PC-3 (cell line): ENCODE measurements at places on chromosomes 12 and 14. TPM values are rescaled to one million over a fixed set of nuclear protein-coding genes. Genes with fewer than 3 reads are reported as not detected.

GRCh38 chr12:20547816-20548575, 147.1 kb upstream of the SLCO1C1 start:
- H3K27me3 ChIP-seq = 0 out of 2 replicates have a peak, but pooled peaks cover 4% of the 10 kb centered on the region

- no peak overlapping the region for H3K27ac ChIP-seq
- no peaks in the 10 kb centered on the region for H3K27me3 ChIP-seq
- no peak for DNase-seq
- H3K36me3 ChIP-seq = no peaks in the 10 kb centered on the region
- H3K4me1 ChIP-seq = no peaks in the 10 kb centered on the region
These were observed 41.1 kb downstream of the GPR19 start for GRCh38 chr12:12654691-12655460.

DNA sequence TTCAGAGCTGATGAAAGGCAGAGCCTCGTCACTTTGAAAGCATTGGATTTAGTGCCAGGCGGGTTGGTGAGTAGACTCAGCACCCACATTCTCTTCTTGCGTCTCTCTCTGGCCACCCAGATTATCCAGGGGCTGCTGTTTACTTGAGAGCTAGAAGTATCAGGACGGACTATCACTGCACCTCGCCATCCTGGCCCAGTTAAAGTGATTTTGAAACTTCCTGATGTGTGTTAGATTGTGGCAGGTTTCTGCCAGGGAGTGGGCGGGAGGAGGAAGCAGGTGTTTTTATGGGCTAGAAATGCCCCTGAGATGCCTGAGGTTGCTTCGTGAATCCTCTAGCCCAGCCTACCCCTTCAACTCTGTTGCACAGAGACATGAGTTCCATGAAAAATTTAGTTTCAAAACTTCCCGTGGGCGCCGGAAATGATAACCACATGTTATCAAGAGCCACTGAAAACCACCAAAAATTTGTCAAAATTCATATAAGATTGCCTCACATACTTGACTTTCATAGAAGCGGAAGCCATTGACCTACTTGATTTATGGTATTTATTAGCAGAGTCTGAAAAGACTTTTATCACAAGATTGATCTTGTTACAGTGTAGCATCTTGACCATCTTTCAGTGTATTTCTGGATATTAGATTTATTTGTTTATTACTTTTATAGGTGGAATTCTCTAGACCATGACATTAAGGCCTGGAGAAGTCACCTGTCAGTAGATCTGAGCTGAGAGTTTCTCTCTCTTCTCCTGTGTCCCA, 466.0 kb downstream of the RAD51B start:
- H3K4me1 ChIP-seq = no peaks in the 10 kb centered on the region
- H3K36me3 ChIP-seq = no peaks in the 10 kb centered on the region

TCL1B gene
- not detected in 2 replicates for total RNA-seq
